ENCODE measurements at places on chromosomes 4 and X.

GRCh38 chr4:113645771-113646441 lies 115.6 kb downstream of the CAMK2D start:
- DNase-seq, result no peak

DNA sequence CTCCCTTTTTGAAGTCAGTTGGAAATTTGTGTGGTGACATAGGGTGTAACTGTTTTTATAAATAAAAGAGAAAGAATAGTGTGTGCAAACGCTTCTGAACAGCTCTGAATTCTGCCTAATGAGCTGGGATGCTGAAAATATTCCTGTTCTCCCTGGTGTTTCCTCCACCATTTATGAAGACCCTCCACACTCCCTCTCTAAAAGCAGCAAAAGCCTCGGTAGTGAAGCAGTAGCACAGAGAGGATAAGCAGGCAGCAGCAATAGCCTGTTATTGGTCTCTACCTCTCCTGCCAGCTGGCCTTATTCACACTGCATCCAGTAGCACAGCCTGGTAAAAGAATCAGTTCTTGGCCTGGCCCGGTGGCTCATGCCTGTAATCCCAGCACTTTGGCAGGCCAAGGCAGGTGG lies 406.1 kb downstream of the IQCM start:
- no peak for DNase-seq

DNA sequence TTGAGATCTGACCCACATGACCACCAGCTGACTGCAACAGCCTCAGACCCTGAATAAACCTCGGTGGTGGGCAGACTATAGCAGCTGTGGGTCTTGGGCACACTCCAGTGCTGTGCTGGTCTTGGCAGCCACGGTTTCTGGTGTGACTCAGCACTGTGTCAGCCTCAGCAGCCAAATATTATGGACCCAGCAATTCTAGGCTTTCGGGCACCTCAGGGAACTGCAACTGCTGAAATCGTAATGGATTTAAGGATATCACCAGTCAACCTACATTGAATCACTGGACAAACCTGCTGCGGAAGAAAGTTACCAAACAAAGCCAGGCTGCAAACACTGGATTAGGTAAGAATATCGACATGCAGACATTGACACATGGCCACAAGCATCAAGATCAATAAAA lies 10.5 kb upstream of the UBE2NL start:
- no peak for DNase-seq

- no peak for DNase-seq
Measured at GRCh38 chr4:75391489-75392166, 122.6 kb downstream of the RCHY1 start.

DNA sequence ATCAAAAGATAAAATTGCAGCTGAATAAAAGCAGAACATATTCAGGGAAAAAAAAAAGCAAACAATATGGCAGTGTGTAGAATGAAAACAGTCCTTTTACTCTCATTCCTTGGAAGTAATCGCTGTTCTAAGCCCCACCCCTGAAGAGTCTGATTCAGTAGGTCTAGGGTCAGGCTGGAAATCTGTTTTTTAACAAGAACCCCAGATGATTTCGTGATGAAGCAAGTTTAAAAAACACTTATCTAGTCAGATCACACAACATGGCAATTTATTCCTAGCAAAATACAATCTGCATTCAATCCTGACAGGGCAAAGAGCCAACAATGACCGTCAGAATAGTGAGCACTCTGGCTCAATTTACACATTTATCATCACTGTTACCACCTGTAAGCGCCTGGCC lies 16.1 kb downstream of the FAM120C start:
- no peak for DNase-seq

DNA sequence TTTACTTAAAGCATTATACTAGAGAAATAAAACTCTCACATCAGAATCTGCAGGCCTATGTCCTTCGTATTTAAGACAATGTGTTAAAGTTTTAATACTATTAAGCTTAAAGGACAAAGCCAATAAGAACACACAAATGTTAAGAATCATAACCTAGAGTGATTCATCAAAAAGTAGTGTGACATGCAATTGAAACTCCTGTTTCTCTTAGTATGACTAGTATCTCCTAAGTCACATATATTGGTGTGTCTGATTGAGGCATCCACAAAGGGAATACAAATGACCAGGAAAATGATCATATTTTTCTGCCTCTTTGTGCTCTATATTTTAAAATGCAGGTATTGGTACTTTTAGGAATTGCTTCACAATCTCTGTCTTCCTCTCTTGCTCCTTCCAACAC lies 23.8 kb downstream of the GPRASP3 start:
- no peak for DNase-seq

GRCh38 chrX:116009861-116010710 lies 160.5 kb upstream of the AGTR2 start:
- no peak for DNase-seq

- DNase-seq, result no peak
Measured at GRCh38 chr4:10582059-10582686, 102.4 kb downstream of the CLNK start.

GRCh38 chr4:145788755-145789154 lies 108.8 kb downstream of the C4orf51 start:
- DNase-seq, result no peak

DNA sequence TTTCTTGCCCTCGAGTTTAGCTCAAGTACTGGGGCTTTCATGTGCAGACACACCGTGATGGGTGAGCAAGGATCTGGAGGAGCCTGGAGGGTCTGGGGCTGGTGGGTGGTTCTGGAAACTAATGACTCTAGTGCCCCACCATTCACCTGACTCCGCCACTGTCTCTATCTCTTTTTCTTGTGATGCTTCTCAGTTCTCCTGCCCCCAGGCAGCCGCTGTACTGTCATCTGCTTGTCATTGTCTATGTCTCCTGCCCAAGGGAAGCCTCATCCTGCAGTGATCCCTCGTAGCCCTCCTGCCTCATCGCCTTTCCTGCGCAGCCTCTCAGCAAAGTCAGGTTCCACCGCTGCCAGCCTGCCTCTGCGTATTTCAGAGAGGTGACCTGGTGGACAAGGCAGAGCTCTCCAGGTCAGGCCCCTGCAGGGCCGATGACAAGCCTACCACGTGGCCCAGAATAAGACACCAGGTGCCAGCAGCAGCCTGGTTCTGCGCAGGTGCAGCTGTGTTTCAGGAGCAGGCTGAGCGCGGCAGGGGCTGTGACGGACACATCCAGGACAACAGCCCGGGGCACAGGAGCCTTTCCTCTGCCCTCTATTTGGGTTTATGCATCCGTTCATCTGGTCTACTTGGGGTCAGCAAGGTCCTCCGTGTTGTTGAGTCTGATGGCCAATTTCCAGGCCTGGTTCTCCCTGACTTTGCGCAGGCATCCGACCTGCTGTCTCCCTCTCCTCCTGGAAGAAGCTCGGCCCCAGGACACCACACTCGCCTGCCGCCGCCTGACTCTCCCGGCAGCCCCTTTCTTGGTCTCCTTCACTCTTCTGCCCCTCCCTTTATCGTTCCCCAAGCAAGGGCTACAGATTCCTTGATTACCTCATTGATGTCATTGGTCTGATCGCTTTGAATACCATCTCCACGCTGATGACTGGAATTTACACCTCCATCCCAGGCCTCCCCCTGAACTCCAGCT lies 30.9 kb upstream of the CDKN2AIP start:
- DNase-seq, result no peak

- no peak for DNase-seq
Measured at GRCh38 chr4:45578874-45579273, 545.0 kb downstream of the GABRG1 start.

- no peak for DNase-seq
Measured at GRCh38 chr4:110248831-110249253, 50.4 kb upstream of the ELOVL6 start.

GRCh38 chr4:173448103-173448502 lies 49.2 kb upstream of the SCRG1 start:
- no peak for DNase-seq

- no peak for DNase-seq
Measured at GRCh38 chr4:7711307-7711963, 228.2 kb downstream of the AFAP1 start.

DNA sequence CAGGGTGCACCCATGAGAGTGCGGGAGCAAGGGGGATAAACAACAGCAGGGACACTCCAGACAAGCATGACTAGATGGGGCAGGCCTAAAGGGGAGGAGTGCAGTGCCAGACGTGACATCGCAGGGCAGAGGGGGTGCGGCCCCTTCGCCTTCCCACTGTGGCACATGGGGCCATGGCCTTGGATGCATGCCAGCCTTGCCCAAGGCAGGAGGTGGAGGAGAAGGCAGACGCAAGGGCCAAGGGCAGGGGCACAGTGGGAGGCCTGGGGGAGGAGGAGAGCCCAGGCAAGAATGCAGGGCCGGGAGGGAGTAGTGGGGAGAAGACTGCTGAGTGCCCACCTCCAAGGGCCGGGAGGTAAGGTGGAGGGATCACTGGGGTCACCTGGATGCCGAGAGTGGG lies 21.6 kb downstream of the PNMA6E start:
- no peak for DNase-seq

GRCh38 chrX:9859711-9860555 lies 73.7 kb downstream of the SHROOM2 start:
- no peak for DNase-seq

DNA sequence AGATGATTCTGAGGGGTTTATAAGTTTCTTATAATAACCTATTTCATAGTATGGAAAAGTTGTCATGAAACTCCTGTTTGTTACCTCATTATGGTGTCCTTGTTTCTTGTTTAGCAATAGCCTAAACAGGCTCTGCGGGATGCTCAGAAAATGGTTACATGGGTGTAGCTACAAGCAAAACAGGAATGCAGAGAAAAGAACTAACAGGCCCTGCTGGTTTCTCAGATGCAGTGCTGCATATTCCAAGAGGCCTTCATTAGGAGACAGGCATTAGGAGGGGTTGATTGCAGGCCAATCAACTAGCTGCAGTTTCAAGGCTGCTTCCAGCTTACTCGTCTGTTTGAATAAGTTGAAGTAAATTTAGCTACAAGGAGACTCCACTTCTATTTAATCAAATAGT lies 37.6 kb upstream of the HPGD start:
- DNase-seq, result no peak

DNA sequence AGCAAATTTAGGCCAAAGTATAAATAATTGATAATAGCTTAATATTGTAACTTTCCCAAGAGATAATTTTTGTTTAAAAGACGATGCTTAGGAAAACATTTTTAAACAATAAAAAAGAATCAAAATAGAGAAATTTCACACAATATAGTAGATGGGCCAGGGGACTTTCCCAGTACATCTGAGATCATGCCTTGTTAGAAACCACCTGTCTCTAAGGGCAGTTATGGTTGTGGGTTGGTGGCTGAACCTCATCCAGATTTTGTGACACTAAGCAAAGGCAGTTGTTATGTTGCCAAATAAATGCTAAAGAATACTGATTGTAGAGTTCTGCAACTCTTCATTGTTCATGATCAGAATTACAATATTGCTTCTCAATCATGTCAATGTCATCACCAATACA lies 270.6 kb downstream of the BANK1 start:
- DNase-seq, result no peak

- no peak for DNase-seq
Measured at GRCh38 chrX:154373340-154374306, 811 bp downstream of the FLNA start.

DNA sequence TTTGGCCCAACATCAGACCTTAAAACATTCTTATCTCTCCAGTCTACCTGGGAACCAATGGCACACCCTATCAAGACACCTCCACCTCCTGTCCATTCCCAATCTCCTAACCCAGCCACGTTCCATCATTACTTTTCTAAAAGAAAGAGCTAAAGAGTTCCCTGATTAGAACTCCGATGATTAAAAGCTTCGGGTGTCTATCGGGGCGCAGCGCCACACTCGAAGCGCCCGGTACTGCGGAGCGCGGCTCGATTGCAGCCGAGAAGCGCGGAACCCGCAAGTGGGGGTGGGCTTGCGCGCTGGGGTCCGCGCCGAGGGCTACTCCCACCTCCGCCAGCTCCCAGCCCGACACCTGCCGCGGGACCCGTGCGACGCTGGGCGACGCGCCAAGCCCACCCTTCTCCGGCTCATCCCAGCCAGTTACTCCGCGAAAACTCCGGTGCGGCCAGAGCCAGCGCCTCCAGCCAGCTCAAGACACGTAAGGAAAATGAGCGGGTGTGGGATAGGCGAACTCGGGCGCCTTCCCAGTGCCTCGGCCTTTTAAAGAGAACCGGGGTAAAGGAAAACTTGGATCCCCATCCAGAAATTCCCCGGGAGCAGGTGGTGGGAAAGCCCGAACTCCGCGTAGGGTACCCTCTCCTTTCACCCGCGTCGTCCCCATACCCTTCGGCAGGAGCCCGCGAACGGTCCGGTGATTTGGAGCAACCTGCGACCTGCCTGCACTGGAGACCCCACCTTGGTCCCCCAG lies 593 bp downstream of the NPY1R start:
- DNase-seq, result no peak

- no peak for DNase-seq
Measured at GRCh38 chr4:120043828-120044227, 22.8 kb downstream of the MAD2L1 start.

GRCh38 chr4:54268151-54268550 lies 39.1 kb downstream of the PDGFRA start:
- no peak for DNase-seq

GRCh38 chr4:89661173-89661899 lies 175.6 kb downstream of the SNCA start:
- no peak for DNase-seq

- DNase-seq, result no peak
Measured at GRCh38 chr4:110550260-110550659, 72.6 kb downstream of the PITX2 start.

- no peak for DNase-seq
Measured at GRCh38 chrX:17039826-17040225, 93.4 kb downstream of the REPS2 start.

GRCh38 chrX:129842510-129843208 lies 1.0 kb downstream of the ZDHHC9 start:
- DNase-seq, result peak; percentile 59

- no peak for DNase-seq
Measured at GRCh38 chr4:173461170-173461569, 62.3 kb upstream of the SCRG1 start.

- DNase-seq, result no peak
Measured at GRCh38 chr4:127509155-127509554, 123.6 kb upstream of the INTU start.

DNA sequence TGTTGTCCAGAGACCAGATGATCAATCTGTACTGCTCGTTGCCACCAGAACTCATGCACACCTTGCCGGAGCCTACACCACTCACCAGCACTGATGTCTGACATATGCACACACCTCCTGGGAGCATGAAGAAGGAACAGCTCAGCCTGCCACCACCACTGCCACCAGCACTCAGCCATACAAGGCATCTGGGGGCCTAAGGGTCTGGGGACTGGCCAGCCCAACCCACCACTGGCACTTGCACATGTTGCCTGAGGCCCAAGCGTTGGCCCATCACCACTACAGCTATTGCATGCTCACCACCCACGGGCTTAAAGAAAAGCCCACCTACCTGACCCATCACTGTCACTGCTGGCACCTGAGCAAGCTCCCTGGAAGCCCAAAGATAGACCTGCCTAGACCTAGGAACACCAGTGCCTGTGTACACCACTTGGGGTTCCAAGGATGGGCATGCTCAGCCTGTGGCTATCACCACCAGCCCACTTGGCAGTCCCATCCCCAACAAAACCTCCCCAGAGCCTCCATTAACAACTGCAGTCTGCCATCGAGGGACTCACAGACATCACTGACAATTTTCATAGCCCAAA lies 174.3 kb upstream of the GRID2 start:
- no peak for DNase-seq
